ENCODE measurements at places on chromosomes 1 and 21.
A peak's percentile ranks its signal among the peaks of the same experiment; 100 is the strongest.

DNA sequence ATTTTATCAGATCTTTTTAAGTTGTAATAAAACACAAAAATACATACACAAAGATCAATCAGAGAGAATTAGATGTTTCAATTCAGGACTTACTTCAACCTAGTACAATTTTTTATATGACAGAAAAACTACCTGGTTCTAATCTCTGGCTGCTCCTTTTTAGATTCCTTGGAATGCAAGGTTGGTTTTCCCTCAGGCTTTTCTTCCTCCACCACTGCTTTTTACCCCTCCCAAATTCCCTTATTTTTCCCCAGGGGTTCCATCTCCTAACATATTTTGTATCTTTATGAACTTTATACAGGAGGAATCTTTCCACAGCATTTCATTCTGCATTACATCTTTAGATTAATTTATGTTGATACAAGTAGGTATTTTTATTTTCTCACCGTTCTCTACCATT is 33.2 kb downstream of the PIK3R3 start:
- ATAC-seq, result no peak

DNA sequence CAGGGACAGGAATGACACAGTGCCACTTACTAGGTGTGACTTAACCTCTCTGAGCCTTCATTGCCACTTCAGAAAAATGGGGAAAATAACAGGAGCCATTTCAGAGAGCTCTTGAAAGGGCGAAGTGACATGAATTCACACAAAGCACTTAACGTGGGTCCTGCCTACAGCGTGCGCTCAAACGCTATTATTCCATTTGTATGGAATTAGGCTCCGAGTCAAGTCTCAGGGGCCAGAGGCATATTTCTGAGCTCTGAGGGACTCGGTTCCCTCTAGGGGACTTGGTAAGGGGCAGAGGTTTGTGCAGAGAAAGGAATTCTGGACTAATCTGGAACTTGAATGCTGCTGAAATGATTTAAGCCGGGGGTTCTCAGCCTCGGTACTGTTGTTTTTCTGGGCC is 14.1 kb downstream of the DRAXIN start:
- ATAC-seq, result no peak

DNA sequence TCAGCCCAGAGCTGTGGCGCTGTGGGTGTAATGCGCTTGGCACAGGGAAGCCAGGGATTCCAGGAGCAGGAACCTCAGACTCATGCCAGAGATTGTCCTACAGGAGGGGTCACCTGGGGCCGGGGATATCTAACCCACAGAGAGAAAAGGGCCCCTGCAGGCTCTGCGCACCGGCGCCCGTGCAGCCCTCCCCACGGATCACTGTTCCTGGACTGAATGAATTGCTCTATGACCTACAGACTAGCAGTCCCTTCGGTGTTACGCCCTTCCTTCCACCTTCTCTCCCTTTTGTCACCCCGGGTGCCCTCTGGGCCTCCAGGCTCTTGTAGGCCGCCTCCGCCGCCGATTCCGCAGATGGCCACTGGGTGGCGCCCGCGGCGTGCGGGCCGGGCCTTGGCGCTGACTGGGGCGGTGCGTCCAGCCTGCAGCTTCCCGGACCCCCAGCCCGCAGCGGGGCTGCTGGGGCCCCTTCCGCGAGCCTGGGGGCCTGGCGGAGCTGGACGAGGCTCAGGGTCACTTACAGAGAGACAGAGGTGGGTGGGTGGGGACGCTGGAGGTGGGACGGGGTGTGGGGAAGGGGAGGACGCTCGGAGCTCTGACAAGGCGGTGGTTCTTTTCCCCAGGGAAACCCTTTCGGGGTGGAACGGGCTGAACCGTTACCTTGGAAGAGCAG is 101.3 kb downstream of the IER5 start:
- ATAC-seq, result peak; percentile 74

DNA sequence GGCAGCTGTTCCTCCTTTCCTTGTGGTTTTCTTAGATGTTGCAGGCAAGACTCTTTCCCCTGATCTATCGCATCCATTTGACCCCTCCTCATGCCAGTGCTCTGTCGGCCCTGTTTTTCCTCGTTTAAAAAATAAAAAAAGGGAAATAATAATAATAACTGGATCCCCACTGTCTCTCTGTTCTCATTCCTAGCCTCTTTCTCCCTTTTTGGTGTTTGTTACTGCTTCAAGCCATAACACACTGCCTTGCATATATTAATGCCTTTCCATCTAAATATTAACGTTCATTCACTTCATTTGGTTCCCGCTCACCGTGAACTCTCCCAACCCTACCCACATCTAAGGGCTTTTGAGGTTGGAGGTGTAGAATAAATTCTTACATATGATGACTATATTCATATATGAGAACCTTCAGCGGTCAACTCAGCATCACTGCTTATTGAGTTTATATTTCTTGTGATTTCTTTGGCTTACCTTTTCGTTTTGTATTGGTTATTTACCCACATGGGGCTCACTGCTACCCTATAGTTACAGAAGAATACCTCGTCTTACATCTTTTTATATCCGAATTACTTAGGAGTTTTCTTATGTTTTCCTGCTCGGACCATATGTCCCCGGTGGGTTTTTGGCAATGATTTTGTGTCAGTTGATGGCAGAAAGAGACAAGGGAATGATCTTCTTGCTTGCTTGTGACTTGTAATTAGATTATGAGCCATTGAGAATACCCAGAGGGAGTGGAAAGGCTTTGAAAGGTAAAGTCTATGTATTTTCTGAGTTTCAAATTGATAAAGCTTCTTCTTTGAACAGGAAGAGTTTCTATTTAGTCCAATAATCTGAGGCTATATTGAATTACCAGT is 805 bp downstream of the ATG4C start:
- ATAC-seq, result peak; percentile 66

- no peak for ATAC-seq
Measured at GRCh38 chr1:156692925-156693847, 12.2 kb downstream of the CRABP2 start.

DNA sequence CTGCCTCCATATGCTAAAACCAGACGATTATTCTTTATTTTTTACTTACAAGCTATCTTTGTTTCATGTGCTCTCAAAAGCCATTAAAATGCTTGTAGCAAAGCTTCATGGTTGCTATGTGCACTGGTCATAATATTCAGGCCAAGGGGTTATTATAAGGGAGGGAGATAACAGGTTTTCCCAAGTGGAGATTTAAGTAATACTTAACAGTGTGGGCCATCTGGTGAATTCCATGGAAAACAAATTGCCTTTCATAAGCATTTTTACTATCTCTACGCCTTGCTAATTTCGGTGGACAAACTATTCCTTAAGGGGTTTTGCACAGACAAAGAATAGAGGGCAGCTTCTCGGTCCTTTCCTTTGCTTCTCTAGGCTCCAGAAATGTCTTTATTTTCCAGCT is 137.8 kb downstream of the NUF2 start:
- no peak for ATAC-seq

- no peak for ATAC-seq
Measured at GRCh38 chr1:204441558-204441957, 29.9 kb upstream of the PPP1R15B start.

- ATAC-seq, result no peak
Measured at GRCh38 chr1:30191154-30191702, 532.2 kb downstream of the MATN1 start.

DNA sequence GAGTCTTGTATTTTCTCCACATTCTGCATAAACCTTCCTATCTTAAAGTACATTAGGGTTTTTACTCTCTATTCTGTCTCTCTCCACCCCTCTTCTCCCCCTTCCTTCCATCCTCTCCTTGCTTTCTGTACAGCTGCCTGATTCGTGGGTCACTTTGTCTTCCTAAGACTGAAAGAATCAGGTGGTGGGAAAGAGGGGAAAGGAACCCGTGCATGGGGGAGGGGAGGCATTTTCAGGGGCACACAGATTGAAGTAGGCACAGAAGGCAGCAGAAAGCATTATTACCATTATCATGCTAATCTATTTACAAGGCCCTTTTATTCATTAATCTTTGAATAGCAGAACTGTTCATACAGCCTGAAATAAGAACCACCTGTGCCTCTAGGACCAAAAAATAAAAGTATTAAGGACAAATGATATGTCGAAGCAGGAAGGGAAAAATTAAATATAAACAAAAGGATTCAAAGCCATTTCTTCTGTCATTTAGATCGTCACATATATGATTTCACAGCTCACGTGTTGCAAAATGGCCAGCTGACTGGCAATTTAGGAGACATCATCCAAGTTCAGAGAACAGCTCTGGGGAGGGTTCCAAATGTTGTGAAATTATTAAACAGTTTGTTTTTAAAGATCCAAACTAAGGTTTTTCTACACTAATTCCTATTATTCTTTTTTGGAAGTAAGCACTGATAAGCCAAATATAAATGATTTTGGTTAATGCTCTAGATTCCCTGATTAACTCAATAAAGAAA is 154.6 kb downstream of the PBX1 start:
- ATAC-seq, result no peak

DNA sequence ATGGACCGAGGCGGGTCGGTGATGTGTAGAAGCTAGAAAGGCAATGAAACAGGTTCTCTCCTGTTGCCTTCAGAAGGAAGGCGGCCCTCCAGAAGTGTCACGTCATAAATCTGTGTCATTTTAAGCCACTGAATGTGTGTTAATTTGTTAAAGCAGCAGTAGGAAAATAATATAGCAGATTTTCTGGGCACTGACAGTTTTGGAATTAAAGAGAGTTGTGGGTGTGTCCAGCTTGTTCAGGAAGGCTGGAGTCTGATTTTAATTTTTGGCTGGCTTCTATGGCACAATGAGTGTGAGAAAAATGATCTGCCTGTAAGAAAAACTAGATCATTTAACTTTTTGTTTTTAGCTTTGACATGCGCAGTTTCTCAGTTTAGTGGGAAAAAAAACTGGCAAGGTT is 177.3 kb downstream of the EDEM3 start:
- no peak for ATAC-seq

DNA sequence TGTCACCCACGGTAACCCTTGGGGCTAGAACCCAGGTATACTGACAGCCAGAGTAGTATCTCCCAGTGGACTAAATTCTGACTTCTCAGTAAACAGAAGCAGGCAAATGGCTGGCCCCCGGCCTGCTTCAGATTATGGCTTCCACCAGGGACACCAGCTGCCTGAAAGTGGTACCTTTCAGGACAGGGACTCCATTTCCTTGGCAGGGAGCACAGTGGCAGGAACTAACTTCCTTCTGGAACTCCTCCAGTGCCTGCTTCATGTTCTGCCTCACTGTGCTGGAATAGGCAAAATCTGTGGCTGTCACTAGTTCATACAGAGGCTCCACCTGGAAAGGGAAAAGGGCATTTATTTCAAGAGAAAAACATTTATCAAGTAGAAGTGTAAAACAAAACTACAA is 32.7 kb downstream of the C8B start:
- ATAC-seq, result no peak

DNA sequence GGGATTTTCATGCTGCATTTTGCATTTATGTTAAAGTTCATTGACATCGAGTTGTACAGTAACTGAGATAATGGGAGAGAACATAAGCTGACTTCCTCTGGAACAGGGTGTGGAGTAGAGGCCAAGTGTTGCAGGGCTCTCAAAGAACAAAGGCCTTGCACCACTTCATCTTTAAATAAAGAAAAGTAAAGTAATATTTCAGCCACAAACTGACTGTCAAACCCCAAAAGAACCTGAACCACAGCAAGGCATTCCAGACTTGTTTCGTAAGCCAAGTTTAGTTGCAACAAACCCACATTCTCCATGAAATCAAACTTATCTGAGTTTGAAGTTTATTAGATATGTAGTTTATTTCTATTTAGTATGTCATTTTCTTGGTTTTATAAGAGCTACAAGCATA is 19.1 kb upstream of the HMGCS2 start:
- no peak for ATAC-seq

GRCh38 chr1:1550591-1551432 is 10.4 kb upstream of the TMEM240 start:
- no peak for ATAC-seq

DNA sequence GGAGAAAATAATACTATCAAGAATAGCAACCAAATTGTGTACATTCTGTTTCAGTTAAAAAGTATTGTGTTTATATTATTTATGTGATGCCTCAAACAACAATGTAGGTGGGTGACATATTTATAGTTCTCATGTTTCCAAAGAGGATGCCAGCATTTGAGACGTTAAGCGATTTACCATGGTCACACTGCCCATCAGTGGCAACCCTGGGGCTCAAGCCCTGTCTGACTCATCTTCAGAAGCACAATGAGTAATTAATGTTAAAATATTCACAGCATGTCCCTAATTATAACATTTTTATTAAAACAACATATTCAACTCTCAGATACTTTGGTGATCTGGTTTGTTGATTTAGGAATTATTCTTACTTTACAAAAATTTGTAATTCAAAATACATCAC is 409.4 kb downstream of the BRINP3 start:
- no peak for ATAC-seq

- no peak for ATAC-seq
Measured at GRCh38 chr1:219837274-219837993, 90.9 kb downstream of the SLC30A10 start.

DNA sequence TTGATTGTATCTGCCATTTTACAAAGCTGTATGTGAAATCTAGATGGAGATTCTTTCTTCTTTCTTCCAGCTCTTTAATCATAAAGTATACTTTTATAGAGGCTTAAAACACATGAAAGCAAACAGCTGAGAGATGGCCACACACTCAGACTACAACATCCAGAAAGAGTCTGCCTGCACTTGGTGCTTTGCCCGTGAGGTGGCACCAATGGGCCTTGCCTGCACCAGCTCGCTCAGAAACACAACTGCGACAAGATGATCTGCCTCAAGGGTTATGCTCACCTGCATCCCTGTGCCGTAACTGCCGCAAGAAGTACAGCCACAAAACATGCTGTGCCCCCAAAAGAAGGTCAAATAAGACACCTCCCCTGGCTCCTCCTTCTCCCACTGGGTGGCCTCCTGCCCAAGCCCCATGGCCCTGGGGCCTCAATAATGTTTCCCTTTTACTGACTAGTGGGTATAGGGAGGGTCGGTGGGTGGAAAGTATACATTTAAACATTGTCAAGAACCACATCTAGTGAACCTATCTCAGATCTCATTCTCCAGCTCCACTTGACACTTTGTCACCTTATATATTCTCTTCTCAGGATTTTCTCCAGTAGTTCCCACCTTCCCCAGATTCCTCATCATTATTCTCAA is 66.7 kb upstream of the ANGPTL3 start:
- peak; percentile 56 for ATAC-seq

DNA sequence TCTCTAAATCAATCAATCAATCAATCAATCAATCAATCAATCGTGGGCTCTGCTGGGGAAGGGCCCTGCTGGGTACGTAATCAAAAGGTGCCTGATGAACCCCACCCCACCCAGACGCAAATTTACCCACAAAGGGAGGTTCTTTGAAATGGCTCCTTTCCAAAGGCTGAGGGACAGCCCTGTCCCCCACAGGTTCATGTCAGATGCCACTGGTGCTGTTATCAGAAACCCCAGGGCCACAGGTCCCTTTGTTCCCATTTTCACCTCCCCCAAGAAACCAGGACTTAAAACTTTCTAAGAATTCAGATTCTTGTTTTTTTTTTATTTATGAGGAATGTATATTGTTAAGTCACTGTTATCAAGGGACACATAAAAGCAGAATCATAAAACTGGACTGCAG is 14.2 kb downstream of the CHRNB2 start:
- no peak for ATAC-seq

All from stimulated activated memory B cell treated with anti-CD40 and anti-IgM and Interleukin-4, amounts not matched to agents 10 μg/mL and 1 μg/mL and 100 μg/mL, for 72 hours (primary cell).